ENCODE measurements at places on chromosomes 1 and 21.

DNA sequence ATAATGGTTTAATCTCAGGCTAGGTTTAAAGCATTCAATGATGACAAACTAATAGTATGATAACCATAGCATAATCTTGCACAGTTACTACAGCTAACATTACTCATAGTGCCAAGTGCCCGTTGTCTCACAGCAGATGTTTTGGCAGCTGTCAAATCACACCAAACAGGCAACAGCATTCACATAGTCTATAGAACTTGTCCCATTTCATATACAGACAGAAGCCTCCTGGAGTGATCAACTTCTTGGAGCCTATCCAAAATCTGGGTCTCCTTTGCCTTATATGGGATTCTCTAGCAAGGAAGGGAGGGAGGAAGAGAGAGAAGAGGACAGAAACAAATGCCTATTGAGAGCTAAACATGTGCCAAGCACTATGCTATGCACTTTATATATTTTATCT is 250.6 kb upstream of the ZP4 start:
- DNase-seq = peak; percentile 17

- DNase-seq = no peak
These were observed 62.3 kb downstream of the KAZN start for GRCh38 chr1:14660801-14661200.

DNA sequence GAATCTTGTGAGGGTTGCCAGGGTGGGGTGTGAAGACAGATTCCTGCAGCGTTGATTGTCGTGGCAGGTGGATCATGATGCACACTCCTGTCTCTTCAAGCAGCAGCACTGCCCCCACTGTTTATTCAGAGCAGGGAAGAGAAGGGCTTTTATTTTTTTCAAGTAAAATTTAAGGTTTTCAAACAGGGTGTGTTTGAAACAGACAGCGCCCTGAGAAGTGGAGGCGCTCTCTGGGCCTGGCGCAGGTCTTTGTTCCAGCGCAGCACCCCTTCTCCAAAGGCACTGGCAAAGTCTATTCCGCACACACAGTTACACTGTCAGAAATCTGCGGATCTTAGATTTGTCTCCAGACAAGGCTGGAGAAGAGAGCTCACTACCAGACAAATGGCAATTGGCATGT is 7.0 kb downstream of the C1orf53 start:
- DNase-seq = no peak

DNA sequence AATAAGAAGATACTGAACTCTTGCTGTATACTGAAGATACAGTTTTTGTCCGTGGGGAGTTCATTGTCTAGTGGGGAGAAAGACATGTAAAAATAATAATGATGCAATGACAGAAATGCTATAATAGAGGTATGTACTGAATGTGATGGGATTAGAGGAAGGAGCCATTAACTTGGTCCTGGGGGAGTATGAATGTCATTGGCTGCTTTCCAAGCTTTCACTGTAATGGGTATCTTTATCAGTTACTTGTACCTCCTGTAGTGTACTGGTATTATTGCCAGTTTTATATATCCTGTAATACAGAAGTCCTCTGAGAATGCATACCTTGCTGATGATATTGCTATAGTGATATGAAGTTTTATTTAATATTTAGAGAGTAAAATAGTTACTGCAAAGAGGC is 7.4 kb downstream of the BTBD8 start:
- peak; percentile 50 for DNase-seq

DNA sequence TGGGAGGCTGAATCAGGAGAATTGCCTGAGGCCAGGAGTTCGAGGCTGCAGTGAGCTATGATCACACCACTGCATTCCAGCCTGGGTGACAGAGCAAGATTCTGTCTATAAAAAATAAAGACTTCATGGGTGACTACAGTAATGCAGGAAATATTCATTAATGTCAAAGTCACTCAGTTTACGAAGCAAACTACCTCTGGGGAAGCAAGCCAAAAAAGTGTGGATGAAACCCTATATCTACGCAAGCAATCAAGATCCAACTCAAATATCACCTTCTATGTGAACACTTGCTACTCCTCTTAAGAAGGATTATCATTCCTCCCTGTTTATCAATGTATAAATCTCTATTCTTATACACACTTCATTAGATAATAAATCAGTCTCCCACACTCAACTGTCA is 434.8 kb downstream of the SETD4 start:
- DNase-seq = no peak

GRCh38 chr1:113282008-113282892 is 108.1 kb upstream of the MAGI3 start:
- DNase-seq = no peak

DNA sequence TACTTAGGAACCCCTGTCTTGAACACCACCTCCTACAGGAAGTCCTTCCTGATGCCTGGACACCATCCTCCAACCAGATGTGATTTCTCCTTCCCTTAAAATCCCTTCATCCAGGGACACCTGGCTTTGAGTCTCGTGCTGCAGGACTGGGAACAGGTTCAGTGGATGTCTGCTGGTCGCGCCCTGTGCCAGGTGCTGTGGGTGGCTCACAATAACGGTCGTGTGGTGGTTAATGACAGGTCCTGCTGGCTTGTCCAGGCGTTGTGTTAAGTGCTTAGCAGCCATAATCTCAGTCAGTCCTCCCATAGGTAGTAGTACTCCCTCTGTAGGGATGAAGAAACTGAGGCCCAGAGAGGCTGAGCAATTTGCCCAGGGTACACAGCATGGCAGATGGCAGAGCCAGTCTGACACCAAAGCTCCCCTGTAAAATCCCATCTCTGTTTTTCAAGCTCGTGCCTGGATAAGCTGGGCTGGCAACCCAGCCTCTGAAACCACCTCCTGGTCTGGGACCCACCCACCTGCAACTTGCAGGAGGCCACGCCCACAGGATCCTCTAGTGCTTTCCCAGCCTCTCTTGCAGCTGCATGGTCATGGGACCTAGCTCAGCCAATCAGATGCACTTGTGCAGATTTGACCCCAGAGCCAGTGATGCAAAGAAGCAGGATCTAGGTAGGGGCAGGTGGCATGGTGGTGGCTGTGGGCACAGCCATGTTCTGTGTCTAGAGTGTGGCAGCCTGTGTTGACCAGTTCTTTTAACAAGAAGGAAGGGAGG is 106.0 kb upstream of the IFFO2 start:
- no peak for DNase-seq

DNA sequence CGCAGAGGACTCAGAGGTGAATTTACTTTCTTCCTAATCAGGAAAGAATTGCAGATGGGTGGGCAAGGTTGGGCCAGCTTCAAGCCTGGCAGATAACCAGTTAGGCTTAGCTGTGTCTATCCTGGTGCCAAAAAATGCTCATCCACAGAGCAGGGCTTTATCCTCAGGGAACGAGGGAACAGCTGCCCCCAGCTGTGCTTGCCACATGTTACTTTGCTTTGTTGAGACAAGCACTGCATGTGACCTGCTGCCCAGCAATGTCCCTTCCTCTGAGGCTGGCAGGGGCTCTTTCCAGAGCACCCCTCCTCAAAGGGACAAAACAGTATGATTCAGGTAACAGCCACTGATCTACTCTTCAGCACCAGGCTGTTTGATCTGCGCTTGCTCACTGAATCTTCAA is 505.1 kb upstream of the USP24 start:
- DNase-seq = peak; percentile 55

DNA sequence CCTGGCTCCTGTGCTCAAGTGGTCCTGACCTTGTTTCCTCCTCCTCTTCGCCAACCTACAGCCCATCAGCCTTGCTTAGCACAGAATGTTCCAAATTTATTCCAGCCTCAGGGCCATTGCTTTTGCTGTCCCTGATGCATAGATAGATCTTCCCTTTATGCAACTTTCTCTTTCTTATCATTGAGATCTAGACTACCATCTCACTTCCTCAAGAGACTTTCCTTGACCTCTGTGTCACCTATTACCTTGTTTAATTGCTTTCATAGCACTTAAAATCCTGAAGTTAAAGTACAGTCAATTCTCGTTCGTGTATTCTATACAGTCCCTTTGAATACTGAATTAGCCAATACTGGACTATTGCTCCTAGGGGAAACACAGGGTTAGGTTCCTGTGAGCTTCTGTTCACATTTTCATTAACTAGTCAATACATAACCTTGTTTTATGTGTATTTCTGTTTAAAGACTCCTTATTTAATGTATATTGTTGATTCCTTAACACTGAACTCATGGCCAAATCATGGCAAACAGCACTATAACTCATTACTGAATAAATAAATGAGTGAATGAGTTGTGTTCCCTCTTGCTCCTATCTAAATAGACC is 26.2 kb upstream of the MCOLN3 start:
- DNase-seq = no peak

- DNase-seq = no peak
These were observed 18.0 kb upstream of the LCE2D start for GRCh38 chr1:152645146-152645545.

DNA sequence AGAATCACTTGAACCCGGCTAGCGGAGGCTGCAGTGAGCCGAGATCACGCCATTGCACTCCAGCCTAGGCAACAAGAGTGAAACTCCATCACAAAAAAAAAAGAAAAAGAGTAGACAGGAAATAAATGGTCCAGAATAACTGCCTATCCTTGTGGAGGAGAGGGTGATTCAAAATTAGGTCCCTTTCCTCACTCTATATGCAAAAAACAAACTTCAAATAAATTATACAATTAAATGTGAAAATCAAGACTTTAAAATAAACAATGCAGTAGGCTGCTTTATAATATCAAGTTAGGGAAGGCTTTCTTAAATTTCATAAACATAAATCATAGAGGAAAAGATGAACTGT is 26.4 kb downstream of the MRPL39 start:
- DNase-seq = no peak

- DNase-seq = peak; percentile 3
These were observed 74.3 kb upstream of the PAX7 start for GRCh38 chr1:18556364-18556763.

DNA sequence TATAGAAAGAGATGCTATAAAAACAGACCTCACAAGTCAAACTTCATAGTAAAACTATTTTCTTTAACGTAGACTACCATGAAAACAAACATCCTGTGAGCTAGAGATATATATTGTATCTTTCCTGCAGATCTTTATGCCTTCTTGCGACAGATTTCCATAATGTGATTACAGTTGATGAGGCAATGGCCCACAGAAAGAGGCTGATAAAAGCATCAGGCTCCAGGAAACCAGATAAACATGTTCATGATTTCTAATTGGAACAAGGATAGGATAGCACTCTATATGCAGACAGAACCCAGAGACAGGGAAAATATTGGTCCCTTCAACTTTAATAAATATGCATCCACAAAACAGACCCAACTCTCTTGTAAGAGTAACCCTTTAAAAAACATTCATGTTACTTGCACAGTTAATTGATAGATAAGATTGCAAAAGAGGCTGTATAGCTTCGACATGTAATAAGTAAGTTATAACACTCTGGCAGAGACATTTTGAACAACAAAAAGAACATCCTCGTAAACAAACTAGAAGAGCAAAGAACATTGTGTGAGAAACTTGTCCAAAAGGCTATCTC is 329.4 kb downstream of the AGBL4 start:
- DNase-seq = no peak

DNA sequence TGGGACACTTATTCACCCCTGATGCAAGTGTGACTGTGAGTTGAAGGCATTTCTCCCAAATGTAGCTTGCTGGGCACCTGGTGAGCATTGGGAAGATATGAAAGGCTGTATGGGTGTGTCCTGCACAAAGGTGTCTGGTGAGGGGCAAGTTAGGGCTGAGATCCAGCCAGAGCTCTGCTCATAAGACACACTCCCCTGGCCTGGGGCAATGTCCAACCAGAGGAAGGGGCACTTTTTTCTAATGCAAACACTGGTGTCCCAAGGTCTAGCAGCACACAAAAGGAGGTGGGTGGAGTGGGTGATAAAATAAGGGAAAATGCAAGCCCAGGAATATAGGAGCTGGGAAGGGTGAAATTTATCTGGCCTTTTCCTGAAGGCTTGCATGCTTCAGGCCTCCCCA is 57.0 kb upstream of the TRABD2B start:
- no peak for DNase-seq

GRCh38 chr1:45922374-45922773 is 119.0 kb downstream of the MAST2 start:
- DNase-seq = no peak

DNA sequence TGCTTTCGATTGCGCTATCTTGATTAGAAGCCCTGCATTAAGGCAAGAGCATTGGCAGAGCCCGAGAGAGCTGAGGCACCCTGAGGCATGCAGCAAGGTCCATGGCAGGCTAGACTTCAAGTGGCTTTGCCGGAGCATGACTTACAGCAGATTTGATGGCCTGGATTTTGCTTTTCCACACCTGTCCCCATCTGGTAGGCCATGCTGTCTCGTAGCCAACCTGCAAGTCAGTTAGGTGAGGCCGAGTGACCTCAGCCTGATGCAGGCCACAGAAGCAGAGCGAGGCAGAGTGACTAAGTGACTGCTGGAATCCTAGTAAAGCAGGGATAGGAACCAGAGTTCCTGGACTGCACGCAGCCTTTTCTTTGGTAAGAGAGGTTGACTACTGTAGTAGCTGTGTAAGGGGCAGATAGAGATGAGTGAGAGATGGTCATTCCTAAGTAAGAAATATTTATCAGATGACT is 148.9 kb downstream of the PBX1 start:
- DNase-seq = peak; percentile 84

DNA sequence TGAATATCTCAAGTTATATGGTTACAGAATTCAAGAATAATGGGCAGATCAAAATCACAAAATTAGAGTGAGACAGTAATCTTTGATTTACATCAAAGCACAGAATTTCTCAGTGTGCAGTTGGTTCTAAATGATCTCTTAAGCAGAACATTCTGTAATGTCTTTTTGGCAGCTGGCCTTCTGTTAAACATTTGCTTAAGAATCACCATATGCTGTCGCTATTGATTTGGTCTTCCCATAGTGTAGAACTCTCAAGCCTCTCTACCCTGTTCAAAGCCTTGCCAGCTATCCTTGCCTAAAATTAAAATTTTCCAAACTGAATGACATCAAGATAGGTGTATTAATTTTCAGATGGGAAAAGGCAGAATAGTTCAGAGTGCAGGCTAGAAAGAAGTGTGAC is 38.9 kb upstream of the ERO1B start:
- DNase-seq = no peak

- DNase-seq = no peak
These were observed 41.8 kb upstream of the ACTRT2 start for GRCh38 chr1:2979191-2980072.

DNA sequence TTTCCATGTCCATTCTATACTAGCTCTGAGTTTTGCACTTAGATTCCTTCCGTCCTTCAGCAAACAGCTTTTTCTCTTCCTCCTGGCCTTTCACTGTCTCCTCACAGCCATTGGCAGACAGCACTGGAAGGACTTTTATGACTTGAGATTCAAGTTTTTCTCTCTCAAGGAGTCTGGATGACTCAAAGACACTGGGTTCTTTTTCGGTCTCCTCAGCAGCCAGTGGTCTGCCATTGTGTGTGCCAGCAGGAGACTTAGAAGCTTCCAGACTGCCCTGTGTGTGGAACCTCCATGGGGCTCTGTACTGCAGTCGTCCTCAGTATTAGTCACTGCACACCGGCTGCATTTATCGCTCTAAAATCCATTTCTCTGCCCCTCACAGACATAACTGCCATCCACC is 30.5 kb downstream of the NTNG1 start:
- DNase-seq = no peak

GRCh38 chr21:41576013-41576615 is 68.2 kb upstream of the TMPRSS2 start:
- DNase-seq = no peak

- no peak for DNase-seq
These were observed 103.2 kb upstream of the VANGL1 start for GRCh38 chr1:115538579-115538978.

- DNase-seq = no peak
These were observed 43.8 kb upstream of the DIP2A start for GRCh38 chr21:46414965-46415275.

GRCh38 chr1:87052961-87053360 is 138.5 kb downstream of the HS2ST1 start:
- DNase-seq = no peak

GRCh38 chr1:160637821-160638539 is 8.9 kb downstream of the SLAMF1 start:
- no peak for DNase-seq

Measured in fibroblast of upper back skin (primary cell).